ENCODE measurements at places on chromosomes 3 and 15. TPM values are rescaled to one million over a fixed set of nuclear protein-coding genes. Genes with fewer than 3 reads are reported as not detected.

DNA sequence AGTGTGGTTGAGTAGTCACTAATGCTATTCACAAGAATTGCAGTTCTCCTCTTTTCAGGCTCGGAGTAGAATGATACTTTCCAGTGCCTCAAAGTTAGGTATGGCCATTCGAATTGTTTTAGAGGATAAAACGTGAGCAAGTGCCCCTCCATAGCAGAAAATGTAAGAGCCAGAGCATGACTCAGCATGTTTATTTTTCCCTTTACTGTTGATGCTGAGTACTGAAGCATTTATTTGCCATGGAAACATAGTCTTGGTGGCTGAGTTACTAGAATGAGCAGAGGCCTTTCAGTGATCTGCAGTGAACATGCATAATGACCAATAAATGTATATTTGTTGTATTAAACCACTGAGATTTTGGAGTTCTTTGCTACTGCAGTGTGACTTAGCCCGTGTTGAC, 540.6 kb downstream of the NLGN1 start:
- DNase-seq: peak; percentile 60

RRP9 gene
- total RNA-seq: 112 TPM

GRCh38 chr3:64149886-64150285, 75.4 kb downstream of the PRICKLE2 start:
- DNase-seq: no peak

DNA sequence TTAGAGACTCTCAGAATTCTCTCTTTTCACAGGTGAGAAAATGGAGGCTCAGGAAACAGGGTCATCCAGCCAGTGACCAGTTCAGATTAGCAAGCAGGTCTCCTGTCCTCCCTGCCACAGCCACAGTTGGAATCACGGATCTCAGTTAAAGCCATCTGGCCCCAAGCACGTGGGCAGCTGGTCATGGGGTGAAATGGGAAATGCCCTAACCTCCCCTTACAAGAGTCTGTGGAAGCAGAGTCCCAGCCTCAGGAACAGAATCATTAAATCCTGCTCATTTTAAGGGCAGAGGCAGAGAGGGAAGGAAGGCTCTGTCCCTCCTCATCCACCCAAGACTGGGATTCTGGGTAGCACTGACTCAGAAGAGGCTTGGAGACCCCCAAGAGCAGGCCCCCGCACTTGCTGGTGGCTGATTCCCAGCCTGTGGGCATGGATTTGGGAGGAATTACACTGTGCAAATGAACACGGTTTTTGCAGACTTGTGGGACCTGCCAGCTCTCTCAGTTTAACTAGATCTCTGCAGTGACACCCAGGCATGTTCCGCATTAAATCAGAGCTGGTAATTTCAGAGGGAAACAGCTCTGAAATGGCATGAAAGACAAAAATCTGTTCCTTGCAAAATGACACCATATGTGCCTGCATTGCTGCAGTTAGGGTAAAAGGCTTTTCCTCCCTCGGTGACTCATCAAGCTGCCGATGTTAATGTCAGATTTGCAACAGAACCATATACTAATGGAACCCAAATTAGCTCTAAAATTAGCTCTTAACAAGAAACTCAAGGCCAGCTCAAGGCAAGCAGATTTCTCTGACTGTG, 89.0 kb downstream of the BDH1 start:
- peak; percentile 55 for DNase-seq

- no peak for DNase-seq
Observed at GRCh38 chr15:87599616-87600015, 656.9 kb downstream of the NTRK3 start.

ICE2 gene
- total RNA-seq: 14.8 TPM

CHDH gene
- 3.2 TPM for total RNA-seq

SMARCC1 gene
- 53.0 TPM for total RNA-seq

DNA sequence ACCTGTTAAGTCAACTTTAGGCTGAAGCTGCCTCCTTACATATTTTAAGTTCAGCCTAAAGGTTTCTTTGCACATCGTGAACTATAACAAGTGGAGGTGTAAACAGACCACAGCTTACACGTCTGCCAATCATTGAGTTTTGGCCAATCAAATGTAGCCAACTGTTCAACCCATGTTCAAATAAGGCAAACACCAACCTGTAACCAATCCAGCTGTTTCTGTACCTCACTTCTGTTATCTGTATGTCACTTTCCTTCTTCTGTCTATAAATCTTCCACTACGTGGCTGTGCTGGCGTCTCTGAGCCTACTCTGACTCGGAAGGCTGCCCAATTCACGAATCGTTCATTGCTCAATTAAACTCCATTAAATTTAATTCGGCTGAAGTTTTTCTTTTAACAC, 356.0 kb downstream of the TBC1D5 start:
- no peak for DNase-seq

CADM2 gene
- not detected for total RNA-seq

GRCh38 chr3:106534206-106534605, 665.4 kb upstream of the CBLB start:
- peak; percentile 78 for DNase-seq
